ENCODE measurements at places on chromosomes 3 and 15. TPM values are rescaled to one million over a fixed set of nuclear protein-coding genes. Genes with fewer than 3 reads are reported as not detected.
A peak's percentile ranks its signal among the peaks of the same experiment; 100 is the strongest.

- no peak for DNase-seq
These were observed 1259.0 kb downstream of the ZPLD1 start for GRCh38 chr3:103693831-103694230.

- DNase-seq = no peak
These were observed 117.2 kb downstream of the TLE3 start for GRCh38 chr15:69980341-69981059.

- no peak for DNase-seq
These were observed 183.8 kb upstream of the THRB start for GRCh38 chr3:24678421-24678865.

DNA sequence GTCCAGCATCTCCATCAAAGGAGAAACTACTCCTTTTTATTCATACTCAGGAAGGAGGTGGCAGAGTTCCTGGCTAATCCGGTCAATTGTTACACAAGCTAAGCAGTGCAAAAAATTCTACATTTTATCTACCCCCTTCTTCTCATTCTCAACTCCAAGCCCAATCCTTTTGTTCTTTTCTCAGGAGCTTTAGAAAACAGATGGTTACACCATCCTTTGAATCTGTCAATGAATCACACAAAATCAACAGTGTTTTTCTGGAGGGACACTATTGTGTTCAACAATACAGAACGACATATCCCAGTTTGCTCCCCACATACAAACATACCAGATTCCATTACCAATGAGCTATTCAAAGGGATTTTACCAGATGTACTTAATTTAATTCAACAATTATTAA lies 362.1 kb downstream of the MAGI1 start:
- no peak for DNase-seq

DNA sequence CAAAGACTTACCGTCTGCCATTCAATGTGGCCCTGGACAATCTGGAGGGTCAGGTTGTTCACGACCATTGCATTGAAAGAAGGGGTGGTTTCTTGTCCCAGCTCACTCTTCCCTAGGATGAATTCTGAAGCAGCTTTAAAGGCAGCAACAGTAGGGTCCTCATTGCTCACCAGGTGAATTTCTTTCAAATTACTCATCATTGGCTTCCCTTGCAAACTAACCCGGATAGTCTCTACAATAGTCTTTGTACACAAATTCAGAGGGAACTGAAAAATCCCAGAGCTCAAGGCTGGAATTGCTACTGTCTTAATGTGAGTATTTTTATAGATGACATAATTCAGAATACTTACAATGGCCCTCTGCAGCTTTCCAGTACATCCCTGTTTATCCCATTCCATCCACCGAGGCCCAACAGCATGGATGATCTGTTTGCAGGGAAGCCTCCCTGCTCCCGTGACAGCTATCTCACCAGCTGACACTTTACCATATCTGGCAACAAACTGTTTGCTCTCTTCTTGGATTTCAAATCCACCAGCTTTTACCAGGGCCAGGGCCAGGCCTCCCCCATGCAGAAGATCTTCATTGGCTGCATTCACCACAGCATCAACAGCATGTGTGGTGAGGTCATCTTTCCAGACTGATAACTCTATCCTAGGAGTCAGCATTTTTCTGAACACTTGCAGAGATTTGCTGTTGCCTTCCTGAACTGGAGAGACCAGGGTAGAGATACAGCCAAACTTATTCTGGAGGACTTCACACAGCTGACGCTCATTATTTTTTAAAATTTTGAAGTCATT lies 8.6 kb downstream of the PARP9 start:
- DNase-seq = no peak

GRCh38 chr15:90994059-90994416 lies 297 bp downstream of the PRC1 start:
- peak; percentile 64 for DNase-seq

The RAB6B gene
- 58.8 TPM for total RNA-seq

GRCh38 chr3:157311633-157312375 lies 124.8 kb upstream of the PTX3 start:
- no peak for DNase-seq

DNA sequence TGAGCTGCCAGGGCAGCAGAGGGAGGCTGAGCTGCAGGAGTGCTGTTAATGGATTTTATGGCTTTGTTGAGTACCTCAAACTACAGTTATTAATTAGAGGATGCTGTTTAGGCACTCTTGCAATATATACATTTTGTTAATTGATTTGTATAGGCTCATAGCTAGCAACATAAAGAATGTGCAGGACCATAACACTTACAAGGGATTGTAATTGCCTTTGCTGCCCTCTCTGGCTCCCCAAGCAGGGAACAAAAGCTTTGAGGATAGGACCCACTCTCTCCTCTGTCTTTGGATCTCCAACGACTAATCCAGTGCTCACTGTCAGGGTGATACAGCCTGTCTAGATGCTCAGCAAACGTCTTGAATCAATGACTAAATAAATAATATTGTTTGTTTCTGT lies 1.2 kb upstream of the CLSTN2 start:
- DNase-seq = no peak

The IGF2BP2 gene
- total RNA-seq = 15.9 TPM

DNA sequence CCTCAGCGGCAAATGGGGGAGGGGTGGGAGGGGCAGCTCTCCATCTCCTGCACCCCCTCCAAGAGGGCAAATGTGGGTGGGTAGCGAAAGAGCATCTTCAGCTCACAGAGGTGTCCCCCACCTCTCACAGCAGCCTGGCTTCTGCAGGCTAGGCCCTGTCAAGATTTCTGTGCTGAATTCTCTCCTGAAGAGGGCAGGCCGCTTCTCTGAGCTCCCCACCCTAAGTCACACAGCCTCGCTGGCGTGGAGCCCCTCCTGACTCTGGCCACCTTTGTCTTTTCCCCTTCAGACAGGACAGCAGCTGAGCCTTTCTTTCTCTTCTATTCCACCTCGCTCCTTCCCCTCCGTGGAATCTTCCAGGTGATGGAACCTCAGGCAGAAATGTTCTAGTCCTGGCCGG lies 26.3 kb upstream of the ADAMTS7 start:
- DNase-seq = no peak

DNA sequence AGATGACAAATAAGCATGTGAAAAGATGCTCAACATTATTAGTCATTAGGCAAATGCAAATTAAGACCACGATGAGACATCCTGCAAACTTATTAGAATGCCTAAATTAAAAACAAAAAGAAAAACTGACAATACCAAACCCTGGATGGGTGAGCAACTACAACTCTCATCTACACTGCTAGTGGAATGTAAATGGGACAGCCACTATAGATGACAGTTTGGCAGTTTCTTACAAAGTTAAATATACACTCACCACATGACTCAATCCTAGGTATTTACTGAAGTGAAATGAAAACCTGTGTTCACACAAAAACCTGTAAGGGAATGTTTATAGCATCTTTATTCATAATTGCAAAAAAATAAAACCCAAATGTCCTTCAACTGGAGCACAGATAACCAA lies 74.7 kb downstream of the NPTN start:
- no peak for DNase-seq

DNA sequence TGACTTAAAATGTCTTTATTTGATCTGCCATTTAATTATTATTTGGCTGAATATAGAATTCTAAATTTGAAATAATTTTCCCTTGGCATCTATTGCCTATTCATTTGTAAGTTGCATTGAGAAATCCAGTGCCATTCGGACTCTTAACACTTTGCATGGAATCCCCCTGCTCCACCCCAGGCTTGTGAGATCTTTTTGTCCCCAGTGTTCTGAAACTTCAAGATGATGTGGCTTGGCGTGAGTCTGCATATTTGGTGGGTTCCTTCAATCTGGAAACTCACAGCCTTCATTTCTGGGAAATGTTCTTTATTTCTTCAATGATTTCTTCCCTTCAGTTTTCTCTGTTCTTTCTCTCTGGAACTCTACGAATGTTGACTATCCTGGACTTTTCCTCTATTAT lies 83.8 kb upstream of the BLM start:
- no peak for DNase-seq

- DNase-seq = no peak
These were observed 115.8 kb downstream of the IQCH start for GRCh38 chr15:67370206-67370954.

DNA sequence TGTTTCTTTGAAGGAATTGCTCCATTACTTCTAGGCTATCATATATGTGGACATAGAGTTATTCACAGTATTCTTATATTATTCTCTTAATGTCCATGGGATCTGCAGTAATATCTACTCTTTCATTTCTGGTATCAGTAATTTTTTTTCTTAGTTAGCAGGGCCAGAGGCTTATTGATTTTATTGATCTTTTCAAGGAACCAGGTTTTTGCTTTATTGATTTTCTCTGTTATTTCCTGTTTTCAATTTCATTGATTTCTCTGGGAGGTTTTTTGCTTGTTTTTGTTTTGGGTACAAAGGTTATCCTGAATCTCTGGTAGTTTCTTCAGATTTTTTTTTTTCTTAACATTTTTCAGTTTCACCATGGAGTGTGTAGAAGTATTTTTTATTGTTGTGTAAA lies 60.1 kb upstream of the AP4E1 start:
- DNase-seq = no peak

The SRGAP3 gene
- 6.1 TPM for total RNA-seq

The CSPG4 gene
- total RNA-seq = 7.8 TPM

GRCh38 chr3:17412950-17413530 lies 329.4 kb downstream of the TBC1D5 start:
- DNase-seq = no peak

DNA sequence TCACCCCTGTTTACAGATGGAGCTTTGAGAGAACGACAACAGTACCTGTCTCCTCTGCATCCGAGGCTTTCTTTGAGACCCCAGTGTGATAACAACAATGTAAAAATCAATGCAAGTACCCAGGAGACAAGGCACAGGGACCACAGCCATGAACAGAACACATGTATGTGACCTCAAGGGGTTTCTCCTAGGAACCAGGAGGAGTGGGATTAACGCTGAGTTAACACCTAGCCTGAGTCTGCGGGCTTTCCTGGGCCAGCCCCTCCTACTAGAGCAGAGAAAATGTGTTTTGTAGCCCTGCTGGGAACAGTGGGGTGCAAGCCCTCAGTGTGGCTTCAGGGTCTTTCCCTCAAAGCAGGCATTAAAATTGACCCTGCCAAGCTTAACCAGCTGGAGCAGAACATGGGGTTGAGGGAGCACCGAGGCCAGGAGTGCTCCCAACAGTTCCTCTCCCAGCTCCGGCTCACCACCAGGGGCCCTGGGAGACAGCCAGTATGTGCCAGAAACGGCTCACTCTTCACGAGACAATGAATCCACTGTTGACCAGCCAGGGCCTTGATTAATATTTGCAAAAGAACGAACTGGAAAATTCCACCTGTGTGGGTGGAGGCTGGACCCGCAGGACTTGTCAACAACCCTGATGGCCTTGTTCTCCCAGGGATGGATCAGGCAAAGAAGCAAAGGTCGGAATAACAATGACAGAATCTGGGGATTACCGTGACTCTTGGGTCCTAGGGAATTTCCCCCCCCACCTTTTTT lies 3.6 kb downstream of the CHDH start:
- DNase-seq = no peak

The IQCF5 gene
- total RNA-seq = not detected

The STRA6 gene
- total RNA-seq = not detected

The TIMMDC1 gene
- 340 TPM for total RNA-seq

The GBE1 gene
- total RNA-seq = 88.6 TPM

The ADCY5 gene
- total RNA-seq = 232 TPM

All from Right ventricle myocardium inferior (tissue), 1 donor.